ENCODE measurements at places on chromosomes 3 and 15. TPM values are rescaled to one million over a fixed set of nuclear protein-coding genes. Genes with fewer than 3 reads are reported as not detected.

Gene ANKRD63
- polyA plus RNA-seq, result 0.32 TPM

DNA sequence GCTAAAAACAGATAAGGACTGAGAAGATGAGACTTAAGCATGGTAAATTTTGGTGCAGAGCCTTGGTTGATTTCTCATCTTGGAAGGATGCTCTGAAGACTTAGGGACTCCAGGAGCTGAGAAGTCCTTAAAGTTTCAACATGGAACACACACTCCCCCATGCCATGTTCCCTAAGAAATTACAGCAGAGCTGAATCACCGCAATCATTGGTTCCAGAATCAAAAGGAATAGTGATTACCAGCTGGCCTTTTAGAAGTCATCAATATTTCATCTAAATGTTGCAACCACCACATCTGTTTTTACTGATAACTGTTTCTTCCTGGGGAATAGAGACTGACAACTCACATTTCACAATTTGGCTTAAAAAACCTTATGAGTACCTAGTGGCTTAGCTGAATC, 229.3 kb downstream of the MINAR1 start:
- DNase-seq, result no peak

GRCh38 chr3:63477494-63478129, 174.9 kb upstream of the SNTN start:
- no peak for DNase-seq

GRCh38 chr15:63466378-63467192, 37.8 kb upstream of the USP3 start:
- no peak for DNase-seq
